HFFc6 (cell line): ENCODE measurements at places on chromosomes 16 and 17. TPM values are rescaled to one million over a fixed set of nuclear protein-coding genes. Genes with fewer than 3 reads are reported as not detected.

ACSM2A gene
- total RNA-seq: not detected in 3 replicates

TIMP2 gene
- 614 to 749 TPM (median 738 TPM) in 3 replicates for total RNA-seq

SEPTIN1 gene
- 1.6 to 2.1 TPM (median 1.9 TPM) in 3 replicates for total RNA-seq

STX4 gene
- 65.0 to 75.2 TPM (median 71.2 TPM) in 3 replicates for total RNA-seq

ZNF750 gene
- not detected in 3 replicates for total RNA-seq
